ENCODE measurements at places on chromosomes 2 and 18.

GRCh38 chr2:56714400-56714799, 530.6 kb downstream of the CCDC85A start:
- DNase-seq: no peak

DNA sequence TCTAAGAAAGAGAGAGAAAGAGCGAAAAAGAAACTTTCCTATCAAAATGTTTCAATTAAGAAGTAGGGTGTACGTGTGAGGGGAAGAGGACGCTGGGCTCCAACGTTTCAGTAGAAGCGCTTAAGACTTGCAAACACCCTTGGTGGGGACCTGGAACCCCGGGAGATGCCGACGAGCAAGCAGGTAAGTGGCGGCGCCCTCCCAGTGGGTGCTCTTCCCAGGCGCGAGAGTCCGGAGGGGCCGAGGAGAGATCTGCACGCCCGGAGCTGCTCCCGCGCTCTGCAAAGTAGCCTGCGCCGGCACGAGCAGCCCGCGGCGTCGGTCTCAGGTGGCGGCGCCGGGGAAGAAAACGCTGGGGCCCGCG, 678 bp upstream of the OTX1 start:
- DNase-seq: peak; percentile 26

DNA sequence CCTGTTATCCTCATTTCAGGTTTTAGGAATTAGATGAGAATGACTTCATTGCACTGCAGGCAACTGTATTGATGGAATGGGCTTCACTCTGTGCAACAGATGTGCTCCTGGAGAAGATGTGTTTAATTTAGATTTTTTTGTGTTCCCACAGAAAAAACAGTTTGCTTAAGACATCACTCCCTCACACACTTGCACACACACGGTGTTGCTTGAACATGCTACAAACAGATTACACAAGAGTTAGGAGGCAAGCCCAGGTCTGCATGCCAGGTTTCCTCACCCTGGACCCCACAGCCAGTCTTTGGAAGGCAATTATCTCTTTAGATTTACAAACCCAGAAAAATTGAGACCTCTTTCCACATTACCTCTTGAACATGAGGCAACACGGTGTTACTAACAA, 93.7 kb upstream of the KLHL29 start:
- DNase-seq: no peak

GRCh38 chr2:125696560-125696959, 959.4 kb upstream of the GYPC start:
- DNase-seq: no peak

- no peak for DNase-seq
Measured at GRCh38 chr2:45130736-45131135, 121.5 kb upstream of the SIX2 start.

GRCh38 chr2:126698376-126698775, 42.4 kb downstream of the GYPC start:
- no peak for DNase-seq

GRCh38 chr2:636641-637405, 40.4 kb downstream of the TMEM18 start:
- DNase-seq: peak; percentile 41

GRCh38 chr18:7953095-7953958, 386.2 kb downstream of the PTPRM start:
- no peak for DNase-seq

- peak; percentile 92 for DNase-seq
Measured at GRCh38 chr2:73859721-73860586, 31.2 kb downstream of the STAMBP start.

- peak; percentile 54 for DNase-seq
Measured at GRCh38 chr2:168526641-168527040, 70.6 kb downstream of the CERS6 start.

DNA sequence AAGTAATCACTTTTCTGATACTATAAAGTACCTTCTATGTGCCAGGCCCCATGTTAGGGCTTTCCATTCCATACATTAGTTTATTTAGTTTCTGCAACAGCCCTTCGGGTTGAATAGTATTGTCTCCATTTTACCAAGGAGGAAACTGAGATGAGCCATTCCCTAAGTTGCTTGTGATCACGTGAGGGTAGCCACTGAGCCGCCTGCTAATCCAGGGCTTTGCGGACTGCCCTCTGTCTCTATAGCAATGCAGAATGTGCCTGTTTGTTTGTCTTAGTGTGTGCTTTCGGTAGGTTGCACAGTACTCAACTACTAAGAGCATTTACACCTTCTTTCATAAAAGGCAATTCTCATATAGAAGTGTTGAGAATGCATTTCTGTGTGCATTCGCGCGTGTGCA, 5.0 kb downstream of the EMILIN2 start:
- DNase-seq: no peak

- no peak for DNase-seq
Measured at GRCh38 chr2:53942280-53942679, 28.5 kb downstream of the PSME4 start.

DNA sequence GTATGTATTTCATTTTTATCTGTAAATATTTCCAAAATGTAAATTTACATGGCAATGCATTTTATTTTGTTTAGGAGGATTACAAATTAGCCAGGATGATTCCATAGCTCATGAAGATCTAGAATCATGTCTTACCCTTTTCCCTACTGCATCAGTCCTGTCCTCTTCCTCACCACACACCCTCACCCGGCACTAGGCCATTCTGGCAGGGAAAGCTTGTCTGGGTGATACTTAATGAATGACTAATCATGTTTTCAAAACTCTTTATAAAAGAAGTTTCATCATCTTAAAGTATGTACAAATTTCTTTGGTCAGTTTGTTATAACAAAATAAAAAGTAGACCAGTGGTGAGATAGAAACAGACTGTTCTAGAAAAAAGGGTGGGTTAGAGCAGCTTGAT, 283.3 kb upstream of the VWC2L start:
- DNase-seq: peak; percentile 84

- DNase-seq: no peak
Measured at GRCh38 chr2:138997346-138997745, 217.2 kb upstream of the NXPH2 start.

GRCh38 chr18:79512461-79513380, 117.0 kb downstream of the NFATC1 start:
- DNase-seq: no peak

DNA sequence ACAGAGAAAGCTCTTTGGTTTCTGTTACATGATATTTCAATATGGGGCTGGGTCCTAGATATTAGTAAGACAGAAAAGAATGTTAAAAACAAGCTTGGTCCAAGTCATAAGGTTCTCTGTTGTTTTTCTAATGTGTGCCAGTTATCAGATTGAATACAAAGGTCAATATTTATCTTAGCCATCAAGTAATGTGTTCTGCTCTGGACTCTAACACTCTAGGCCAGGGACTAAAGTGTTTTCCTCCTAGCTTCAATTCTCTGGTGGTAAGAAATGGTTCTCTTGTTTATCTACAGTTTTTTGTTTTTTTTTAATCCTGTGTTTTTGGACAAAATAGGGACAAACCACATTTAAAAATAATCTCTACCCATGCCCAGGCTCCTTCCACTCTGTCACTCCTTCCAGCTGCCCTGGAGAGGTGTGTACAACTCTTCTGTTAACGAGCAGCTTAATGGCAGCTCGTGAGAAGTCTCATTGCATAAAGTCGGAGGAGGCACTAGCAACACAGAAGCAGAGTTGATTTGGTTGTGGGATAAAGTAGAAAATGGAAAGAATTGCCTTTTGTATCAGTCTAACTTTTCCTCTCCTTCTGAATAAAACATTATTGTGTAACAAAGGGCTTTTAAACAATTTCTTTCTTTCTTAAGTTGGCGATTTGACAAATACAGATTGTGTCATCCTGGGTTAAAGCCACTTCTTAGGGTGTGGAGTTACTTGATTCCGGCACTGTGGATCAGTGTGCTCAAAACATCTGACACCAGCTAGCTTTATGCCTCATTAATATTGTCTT, 8.0 kb upstream of the SESTD1 start:
- DNase-seq: peak; percentile 85

DNA sequence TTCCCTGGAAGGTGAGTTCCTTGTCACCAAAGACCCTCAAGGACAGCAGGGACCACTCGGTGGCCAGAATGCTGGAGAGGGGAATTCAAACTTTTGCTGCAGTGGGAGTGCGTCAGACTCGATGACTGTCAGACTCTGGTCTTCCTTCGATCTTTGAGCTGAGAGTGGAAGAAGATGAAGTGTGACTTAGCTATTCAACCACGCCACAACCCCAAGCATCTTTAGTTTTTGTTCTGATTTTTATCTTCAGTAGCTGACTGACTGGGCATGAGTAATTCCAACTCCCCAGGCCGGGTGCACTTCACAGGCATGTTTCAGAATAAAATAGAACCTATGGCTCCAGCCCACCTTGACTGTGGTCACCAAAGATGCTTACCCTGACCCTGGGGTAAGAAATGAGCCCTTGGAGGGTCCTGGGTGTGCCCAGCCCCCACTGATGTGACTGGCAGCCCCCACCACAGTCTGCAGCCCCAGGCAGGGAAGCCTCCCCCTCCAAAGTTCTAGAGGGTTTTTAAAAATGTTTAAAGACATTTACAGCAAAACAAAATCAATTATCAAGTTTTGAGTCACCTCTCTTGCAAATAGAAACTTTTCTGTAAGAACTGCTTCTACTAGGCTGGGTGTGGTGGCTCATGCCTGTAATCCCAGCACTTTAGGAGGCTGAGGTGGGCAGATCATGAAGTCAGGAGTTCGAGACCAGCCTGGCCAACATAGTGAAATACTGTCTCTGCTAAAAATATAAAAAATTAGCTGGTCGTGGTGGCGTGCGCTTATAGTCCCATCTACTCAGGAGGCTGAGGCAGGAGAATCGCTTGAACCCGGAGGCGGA, 24.9 kb upstream of the YWHAQ start:
- DNase-seq: peak; percentile 89

GRCh38 chr2:35408320-35408719, 947.3 kb upstream of the CRIM1 start:
- DNase-seq: no peak

DNA sequence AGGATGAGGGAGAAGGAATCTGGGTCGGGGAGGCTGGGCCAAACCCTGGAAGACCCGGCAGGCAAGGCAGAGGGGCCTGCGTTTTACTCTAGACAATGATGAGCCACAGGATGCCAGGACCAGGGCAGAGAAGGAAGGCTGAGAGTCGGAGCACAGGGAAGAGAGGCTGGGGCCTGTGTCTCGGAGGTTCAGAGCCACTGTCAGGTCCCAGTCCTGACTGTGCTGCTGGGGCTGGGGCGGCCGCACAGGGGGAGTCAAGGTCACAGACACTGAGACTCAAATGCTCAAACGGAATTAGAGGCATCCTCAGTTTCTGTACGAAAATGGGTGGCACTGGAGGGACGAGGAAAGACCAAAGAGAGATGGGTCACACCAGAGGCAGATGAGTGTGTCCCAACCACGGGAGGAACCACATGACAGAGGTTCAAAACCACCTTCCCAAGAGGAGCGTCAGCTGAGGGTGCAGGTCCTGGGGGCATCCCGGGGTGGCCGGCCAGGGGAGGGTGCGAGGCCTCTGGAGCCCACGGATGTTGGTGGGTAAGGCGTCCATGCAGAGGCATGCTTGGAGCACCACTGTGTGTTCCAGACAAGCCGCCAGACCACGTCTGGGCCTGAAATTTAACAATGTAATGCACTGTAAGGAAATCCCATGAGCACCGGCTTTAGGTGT, 14.7 kb downstream of the HDAC4 start:
- DNase-seq: no peak

GRCh38 chr2:31125918-31126695, 12.1 kb downstream of the GALNT14 start:
- DNase-seq: no peak

DNA sequence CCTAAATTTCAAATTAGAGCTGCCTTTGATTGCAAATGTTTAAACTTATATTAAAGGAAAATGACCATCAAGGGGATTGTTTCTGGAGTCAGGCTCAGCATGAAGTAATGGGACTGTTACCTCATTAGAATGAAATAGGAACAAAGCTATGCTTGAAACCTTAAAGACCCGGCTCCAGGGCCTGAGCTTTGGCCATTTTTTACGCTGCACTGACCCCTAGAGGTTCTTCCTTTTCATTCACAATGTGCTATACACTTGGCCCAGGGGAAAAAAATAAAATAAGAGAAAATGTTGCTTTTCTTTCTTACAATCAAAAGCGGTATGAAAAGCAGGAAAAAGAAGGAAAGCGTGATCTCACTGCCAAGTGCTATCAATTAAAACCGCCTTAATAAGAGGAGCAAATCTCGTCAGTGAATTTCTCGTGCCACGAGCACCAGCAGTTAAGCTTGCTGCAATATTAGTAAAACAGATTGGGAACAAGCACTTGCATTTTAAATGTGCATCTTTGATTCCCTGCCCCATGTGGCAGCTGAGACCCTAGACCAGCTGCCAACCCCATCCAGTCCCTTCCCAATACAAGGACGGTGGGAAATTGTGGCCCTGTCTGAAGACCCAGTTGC, 96.6 kb downstream of the MBD2 start:
- DNase-seq: peak; percentile 60

DNA sequence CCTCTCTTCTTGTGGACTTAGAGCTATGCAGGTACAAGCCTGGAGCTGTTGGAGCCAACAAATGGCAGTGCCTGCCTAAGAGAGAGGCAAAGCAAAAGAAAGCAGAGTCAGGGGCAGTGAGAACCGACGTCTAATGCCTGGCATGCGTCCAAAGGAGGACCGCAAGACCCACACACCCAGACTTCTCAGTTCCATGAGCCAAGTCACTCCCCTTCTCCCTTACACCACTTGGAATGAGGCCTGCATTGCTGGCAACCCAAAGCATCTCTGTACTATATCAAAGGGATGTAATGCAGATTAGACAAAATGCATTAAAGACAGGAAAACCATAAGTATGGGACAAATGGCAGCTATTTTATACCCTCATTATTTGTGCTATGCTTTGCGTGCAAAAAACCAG, 49.9 kb upstream of the RNU4ATAC start:
- DNase-seq: peak; percentile 97

DNA sequence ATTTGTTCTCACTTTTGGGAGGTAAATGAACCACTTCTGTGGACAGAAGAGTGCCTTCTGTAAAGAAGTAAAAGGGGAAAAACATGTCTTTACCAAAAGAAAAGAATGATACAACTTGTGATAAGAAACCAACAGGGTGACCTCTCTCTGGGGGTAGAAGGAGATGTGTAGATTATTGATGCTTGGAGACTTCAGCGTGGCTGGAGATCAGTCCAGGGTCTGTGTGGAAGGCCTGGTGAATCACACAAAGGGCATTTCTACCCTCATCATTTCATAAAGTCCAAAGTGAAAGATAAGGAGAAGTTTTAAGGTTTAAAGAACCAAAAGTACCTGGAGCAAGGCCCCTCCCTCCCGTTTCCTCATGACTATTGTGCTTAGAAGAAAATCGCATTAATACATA, 142.5 kb downstream of the NCK2 start:
- peak; percentile 51 for DNase-seq

GRCh38 chr2:113842919-113843736, 46.8 kb upstream of the ACTR3 start:
- DNase-seq: peak; percentile 55

- DNase-seq: peak; percentile 5
Measured at GRCh38 chr2:210007895-210008294, 5.5 kb downstream of the RPE start.

GRCh38 chr2:115634578-115634977, 1192.1 kb downstream of the DPP10 start:
- DNase-seq: no peak

GRCh38 chr18:79988071-79988450, 302 bp downstream of the TXNL4A start:
- DNase-seq: peak; percentile 37

- no peak for DNase-seq
Measured at GRCh38 chr2:88871336-88871735, 179.9 kb downstream of the RPIA start.

GRCh38 chr2:191916826-191917225, 69.9 kb upstream of the CAVIN2 start:
- DNase-seq: no peak
